ENCODE measurements at places on chromosomes 16 and 17.

DNA sequence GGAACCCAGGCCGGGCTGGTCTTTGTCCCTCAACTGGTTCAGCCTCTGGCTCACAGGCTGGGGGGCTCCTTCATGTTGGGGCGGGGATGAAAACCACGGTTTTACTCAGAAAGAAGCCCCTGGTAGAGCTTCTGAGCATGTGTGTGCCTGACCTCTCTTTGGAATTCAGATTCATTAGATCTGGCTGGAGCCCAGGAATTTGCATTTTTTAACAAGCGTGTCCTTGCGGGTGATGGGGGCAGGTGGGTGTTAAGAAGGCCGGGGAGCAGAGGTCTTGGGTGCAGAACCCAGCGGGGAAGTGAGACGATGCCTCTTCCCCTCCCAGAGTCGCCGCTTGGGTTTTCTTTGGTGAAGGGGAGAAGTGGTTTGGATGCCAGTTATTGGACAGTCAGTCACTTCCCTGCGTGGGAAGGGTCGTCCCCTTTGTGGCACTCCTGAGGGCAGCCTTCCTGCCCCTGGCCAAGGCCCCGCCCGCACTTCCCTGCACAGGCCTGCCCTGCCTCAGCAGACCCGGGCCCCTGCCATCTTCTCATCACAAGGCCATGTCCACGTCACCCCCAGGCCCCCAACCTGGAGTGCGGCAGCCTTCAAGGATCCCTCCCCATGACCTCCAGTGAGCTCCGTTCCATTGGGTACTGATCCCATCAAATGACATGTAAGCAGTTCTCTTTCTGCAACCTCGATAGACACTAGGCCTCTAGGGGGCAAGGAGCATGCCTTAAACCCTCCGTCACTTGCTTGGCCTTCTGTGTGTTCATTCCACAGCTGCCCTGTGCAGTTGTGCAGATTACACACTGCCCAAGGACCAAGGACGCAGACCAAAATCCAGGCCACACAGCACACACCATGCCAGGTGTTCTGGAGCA, 177.7 kb upstream of the CIBAR2 start:
- peak overlapping the region; percentile 98 for H3K27ac ChIP-seq
- no peaks in the 10 kb centered on the region for H3K36me3 ChIP-seq
- peaks cover 50% of the 10 kb centered on the region for H3K4me1 ChIP-seq
- H3K4me3 ChIP-seq, result peak overlapping the region; percentile 60
- no peak for DNase-seq

GRCh38 chr16:83727018-83727417, 80.8 kb upstream of the HSBP1 start:
- H3K4me1 ChIP-seq, result no peaks in the 10 kb centered on the region
- no peak overlapping the region for H3K4me3 ChIP-seq
- H3K27ac ChIP-seq, result no peak overlapping the region
- H3K27me3 ChIP-seq, result peaks cover 2% of the 10 kb centered on the region

- no peaks in the 10 kb centered on the region for H3K36me3 ChIP-seq
- no peak for DNase-seq
- H3K27me3 ChIP-seq, result no peaks in the 10 kb centered on the region
- H3K27ac ChIP-seq, result no peak overlapping the region
Measured at GRCh38 chr17:50768346-50768761, 1.0 kb upstream of the ANKRD40CL start.

DNA sequence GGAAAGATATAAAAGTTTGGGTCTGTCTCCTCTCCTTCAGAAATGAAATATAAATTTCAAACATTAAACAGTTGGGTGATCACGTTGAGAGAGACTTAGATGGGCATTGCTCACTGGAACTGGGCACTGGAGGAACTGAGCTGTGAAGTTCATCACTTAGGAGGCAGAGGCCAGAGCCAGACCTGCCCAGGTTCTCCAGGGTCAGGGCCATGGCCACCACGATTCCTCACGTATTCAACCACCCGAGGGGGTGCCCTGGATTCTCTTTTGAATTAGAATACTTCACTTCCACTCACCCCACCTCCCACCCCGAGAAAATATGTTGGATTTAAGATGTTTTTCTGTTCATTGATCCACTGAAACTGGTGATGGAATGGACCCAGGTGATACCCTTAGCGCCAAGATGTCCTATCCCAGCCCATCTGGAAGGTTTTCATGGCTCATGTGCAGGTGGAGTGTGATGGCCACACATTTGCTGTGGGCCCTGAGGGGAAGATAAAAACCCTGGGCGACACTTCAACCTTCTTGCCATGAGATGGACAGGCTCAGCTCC, 6.1 kb downstream of the PRR29 start:
- peaks cover 5% of the 10 kb centered on the region for H3K27me3 ChIP-seq
- no peaks in the 10 kb centered on the region for H3K4me1 ChIP-seq
- H3K27ac ChIP-seq, result no peak overlapping the region
- no peaks in the 10 kb centered on the region for H3K36me3 ChIP-seq

DNA sequence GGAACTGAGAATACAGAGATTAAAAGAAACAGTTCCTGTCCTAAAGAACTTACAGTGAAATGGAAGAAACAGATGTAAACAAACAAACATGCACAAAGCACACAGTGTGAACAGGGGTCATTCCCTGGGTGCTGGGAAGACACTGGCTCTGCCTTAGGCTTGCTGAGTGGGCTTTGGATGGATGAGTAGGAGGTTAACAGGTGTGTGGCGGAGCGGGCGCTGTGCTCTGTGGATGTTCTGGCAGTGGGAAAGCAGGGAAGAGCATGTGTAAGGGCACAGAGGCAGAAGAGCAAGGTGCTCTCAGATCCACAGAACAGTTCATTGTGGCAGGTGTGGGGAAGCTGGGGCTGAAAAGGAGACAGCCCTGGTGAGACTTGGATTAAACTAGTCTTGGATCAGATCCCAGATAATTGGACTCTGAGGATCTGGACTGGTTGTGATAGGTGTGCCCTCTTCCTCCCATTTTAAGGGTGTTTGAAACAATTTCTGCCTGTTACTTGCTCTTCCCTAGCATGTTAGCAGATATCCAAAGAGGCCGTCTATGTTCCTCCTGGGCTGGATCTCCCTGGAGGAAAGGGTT, 8.1 kb downstream of the HROB start:
- no peaks in the 10 kb centered on the region for H3K36me3 ChIP-seq
- H3K4me3 ChIP-seq, result no peak overlapping the region
- H3K4me1 ChIP-seq, result peaks cover 2% of the 10 kb centered on the region
- no peak for DNase-seq

DNA sequence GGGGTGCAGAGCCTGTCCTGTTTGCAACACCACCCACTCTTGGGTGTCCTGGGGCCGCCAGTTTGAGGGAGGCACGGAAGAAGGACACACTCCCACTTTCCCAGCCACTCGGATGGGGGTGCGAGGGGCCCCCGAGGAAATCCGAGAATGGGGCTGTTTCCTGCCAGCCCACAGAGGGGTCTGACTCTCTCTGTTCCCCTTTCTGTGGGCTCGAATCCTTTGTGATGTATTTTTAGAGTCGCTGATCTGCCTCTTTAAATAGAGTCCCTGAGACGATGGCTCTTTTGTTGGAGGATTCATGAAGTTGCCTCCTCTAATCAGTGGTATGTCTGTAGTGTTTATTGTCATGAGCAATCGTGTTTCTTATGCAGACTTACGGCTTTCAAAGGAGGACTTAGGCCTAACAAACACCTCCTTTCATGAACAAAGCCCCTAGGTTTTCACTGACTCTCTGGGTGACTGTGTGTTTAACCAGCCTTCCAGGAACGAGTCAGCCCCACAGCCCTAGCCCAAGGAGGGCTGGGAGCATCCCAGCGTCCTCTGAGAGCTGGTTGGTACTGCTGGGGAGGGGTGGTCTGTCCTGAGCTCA, 29.1 kb downstream of the CIBAR2 start:
- peaks cover 10% of the 10 kb centered on the region for H3K27me3 ChIP-seq
- H3K4me3 ChIP-seq, result peak overlapping the region; percentile 7
- H3K4me1 ChIP-seq, result peaks cover 33% of the 10 kb centered on the region

DNA sequence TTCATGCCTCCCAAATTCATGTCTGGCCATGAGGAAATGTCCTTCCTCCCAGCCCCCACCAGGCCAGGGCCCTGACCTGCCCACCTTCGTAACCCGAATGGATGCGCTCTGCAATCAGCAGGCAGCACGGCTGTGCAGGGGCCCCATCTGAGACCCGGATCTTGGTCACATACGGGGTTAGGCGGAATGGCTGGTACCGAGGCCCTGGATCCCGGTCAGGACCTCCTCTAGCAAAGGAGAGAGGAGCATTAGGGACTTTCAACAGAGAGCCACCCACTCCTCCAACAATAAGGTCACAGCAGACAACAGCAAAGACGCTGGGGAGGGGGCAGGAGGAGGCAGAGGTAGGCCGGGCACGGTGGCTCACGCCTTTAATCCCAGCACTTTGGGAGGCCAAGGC, 3.6 kb downstream of the PER1 start:
- no peak overlapping the region for H3K4me3 ChIP-seq
- no peak overlapping the region for H3K27ac ChIP-seq
- no peak for DNase-seq
- no peaks in the 10 kb centered on the region for H3K36me3 ChIP-seq
- H3K27me3 ChIP-seq, result peaks cover 7% of the 10 kb centered on the region

DNA sequence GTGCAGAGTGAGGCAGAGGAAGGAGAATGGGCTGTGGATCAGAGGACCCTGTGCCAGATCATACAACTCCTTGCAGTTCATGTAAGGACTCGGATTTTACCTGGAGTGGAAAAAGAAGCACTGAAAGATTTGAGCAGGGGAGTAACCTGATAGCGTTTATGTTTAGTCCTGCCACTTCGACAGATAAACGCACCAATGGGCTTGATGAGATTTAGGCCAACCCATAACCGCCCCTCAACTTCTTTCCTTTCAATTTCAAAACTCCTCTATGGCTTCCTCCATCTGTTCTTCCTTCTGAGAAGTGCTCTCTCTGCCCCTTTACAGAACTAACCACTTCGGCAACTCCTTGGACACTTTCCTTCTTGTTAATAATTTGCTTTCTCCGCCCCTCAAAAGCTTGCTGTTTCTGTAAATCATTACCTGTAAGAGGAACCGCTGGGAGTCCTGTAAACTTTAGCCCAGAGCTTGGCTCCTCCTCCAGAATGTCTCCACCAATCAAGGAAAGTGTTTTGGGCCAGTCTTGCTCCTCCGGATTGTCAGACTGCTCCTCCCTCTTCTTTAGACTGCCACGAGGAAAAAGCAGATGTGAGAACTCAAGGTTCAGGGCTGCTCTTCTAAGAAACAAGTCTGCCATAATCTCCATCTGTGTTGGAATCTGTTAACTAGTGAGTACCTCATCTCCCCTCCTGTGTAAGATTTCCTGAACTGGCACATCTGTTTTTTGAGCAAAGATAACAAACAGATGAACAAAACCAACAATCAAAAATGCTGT, at the start of gene ACSM3:
ACSM3 (plus strand) TSS at position 554 of the 772 bp plus-strand sequence. CDS start 6,021 bp downstream, outside the sequence.
- no peak for DNase-seq
- no peaks in the 10 kb centered on the region for H3K4me1 ChIP-seq
- no peaks in the 10 kb centered on the region for H3K36me3 ChIP-seq
- no peaks in the 10 kb centered on the region for H3K27me3 ChIP-seq

GRCh38 chr17:78766743-78767294, 15.3 kb downstream of the CYTH1 start:
- peaks cover 1% of the 10 kb centered on the region for H3K27me3 ChIP-seq
- peaks cover 5% of the 10 kb centered on the region for H3K4me1 ChIP-seq
- H3K27ac ChIP-seq, result no peak overlapping the region
- no peaks in the 10 kb centered on the region for H3K36me3 ChIP-seq
- H3K4me3 ChIP-seq, result no peak overlapping the region

Measured in glutamatergic neuron (in vitro differentiated cells).